ENCODE measurements at places on chromosomes 4 and X.

- no peaks in the 10 kb centered on the region for H3K27me3 ChIP-seq
- H3K4me1 ChIP-seq, result no peaks in the 10 kb centered on the region
- no peak overlapping the region for H3K27ac ChIP-seq
- H3K36me3 ChIP-seq, result no peaks in the 10 kb centered on the region
These were observed 253.7 kb upstream of the DIAPH2 start for GRCh38 chrX:96430756-96431455.

DNA sequence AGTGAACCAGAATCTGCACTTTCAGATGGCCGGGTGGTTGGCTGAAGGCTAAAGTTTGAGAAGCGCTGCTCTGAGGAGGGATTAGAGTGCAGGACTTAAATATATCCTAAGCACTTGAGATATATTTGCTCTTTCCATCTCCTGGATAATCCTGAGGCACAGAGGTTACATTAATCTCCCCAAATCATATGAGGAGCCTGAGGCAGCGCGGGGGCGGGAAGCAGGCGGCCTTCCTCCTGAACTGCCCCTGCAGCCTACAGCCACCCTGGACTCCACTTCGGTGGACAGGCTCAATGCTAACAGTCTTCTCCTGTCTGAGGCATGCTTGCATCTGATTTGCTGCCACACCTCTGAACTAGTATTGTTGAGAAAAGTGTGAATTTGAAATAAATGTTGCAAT lies 72.5 kb downstream of the AFAP1 start:
- no peak for DNase-seq
- peaks cover 18% of the 10 kb centered on the region for H3K36me3 ChIP-seq
- H3K4me3 ChIP-seq, result no peak overlapping the region
- no peaks in the 10 kb centered on the region for H3K27me3 ChIP-seq

DNA sequence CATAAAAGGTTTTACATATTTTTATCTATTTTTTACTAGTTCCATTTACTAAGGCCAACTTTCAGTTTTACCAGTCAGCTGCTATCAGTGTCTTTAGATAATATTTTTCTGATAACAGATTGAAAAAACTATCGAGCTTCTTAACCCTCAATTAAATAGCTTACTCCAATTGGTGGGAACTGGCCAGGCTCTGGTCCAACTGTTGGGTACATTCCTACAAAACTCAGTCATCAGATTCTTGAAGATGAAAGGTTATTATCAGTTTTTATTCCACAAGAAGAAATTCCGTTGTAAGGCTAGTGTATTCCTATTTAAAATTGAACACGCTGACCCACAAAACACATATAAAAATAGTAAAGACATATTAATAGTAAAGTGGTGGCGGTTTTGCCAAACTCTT lies 346.2 kb downstream of the MAPK10 start:
- no peak overlapping the region for H3K27ac ChIP-seq
- no peaks in the 10 kb centered on the region for H3K36me3 ChIP-seq
- no peak for DNase-seq
- no peaks in the 10 kb centered on the region for H3K4me1 ChIP-seq
- H3K27me3 ChIP-seq, result no peaks in the 10 kb centered on the region
- H3K4me3 ChIP-seq, result no peak overlapping the region

DNA sequence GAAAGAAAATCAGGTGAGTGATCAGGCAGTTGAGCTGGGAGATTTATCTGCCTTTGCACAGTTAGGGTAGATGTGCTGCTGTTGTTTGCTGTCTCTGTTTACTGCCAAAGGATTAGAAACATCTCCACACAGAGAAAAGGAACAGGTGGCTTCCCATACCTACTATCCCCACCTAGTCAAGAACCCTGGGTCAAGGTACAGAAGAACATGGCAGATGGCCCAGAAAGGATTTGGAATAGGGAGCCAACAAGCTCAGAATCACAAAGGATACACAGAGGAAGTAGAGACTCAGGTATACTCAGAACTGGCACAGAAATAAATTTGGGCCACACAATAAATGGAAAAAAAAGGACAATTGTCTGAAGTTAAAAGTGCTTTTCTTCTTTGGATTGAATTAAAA lies 64.3 kb downstream of the TIGD2 start:
- DNase-seq, result no peak
- no peaks in the 10 kb centered on the region for H3K4me1 ChIP-seq
- H3K27me3 ChIP-seq, result no peaks in the 10 kb centered on the region
- H3K27ac ChIP-seq, result no peak overlapping the region

DNA sequence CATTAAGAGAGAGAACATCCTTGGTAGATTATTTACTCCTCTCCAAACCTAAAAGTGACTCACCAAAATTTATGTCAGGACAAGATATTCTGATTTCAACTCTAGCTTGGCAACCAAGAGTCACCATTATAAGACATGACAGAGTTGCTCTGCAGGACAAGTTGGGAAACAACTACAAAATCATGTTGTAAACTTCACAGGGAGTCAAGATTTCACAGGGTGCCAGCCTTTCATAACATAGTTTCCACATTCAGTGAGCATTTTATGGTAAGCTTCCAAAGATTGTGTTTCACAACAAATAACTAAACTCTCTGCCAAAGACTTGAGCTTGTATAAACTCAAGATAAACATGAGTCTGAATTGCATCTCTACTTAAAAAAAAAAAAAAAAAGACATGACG lies 121.0 kb upstream of the DIAPH2 start:
- H3K4me1 ChIP-seq, result no peaks in the 10 kb centered on the region
- H3K36me3 ChIP-seq, result no peaks in the 10 kb centered on the region
- no peak overlapping the region for H3K4me3 ChIP-seq
- DNase-seq, result no peak
- no peak overlapping the region for H3K27ac ChIP-seq
- H3K27me3 ChIP-seq, result no peaks in the 10 kb centered on the region

Data from activated naive CD8-positive, alpha-beta T cell treated with anti-CD3 and anti-CD28 coated beads for 36 hours (primary cell).